NCI-H774 (cell line): ENCODE measurements at places on chromosomes 16 and 17.

DNA sequence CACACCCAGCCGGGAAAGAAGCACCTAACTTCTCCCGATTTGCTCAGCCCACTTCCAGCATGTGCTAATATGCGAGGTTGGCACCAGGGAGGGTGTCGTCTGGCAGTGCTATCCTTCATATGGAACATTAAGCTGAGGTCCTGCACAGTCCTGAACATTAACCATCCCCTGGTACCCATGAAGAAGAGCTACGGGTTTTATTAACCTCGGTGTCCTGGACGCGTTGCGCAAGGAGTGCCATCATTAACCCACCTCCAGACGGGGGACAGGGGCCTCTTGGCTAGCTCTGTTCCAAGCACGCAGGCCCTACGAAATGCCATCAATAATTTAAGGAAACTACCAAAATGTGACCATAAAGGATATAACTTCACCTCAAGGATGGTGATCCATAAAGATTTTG lies 193.5 kb downstream of the MAF start:
- DNase-seq = no peak

GRCh38 chr16:73253922-73254480 lies 206.1 kb upstream of the ZFHX3 start:
- no peak for DNase-seq

DNA sequence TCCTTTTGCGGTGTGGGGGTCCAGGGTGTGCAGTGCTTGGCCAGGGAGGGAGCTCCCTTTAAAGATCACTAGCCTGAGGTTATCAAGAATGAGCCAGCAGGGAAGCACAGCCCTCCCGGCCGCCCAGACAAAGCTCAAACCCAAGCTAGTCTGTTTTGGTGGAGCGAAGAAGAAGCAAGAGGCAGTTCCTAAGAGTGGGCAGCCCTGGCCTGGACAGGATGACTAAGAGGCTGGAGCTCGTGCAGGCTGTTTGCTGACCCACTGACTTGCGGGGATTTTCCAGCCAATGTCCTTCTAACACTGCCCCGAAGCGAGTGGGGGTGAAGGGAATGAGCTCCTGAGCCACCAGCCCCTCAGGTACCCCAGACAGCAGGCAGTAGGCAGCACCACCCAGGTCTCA lies 134.4 kb downstream of the COPRS start:
- no peak for DNase-seq

- DNase-seq = no peak
Measured at GRCh38 chr16:79997257-79997656, 396.7 kb upstream of the MAF start.

DNA sequence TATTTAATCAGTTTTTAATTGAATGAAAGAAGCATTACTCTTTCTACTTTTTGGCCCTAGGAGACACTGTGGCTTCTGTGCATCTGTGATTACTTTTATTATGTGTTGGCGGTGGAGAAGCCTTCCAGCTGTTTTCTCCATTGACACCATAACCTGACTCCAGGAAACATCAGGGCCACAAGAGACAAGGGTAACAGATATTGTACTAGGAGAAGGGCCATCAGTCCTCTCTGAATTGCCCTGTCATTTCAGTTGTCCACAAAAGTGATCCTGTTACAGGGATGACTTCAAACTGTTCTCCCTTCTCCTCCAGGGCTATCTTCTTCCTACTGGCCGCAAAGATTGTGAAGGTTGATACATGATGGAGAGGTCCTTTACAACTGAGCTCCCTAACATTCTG lies 14.6 kb downstream of the KRT39 start:
- no peak for DNase-seq

- no peak for DNase-seq
Measured at GRCh38 chr16:58399718-58400633, 7.7 kb downstream of the GINS3 start.

- DNase-seq = peak; percentile 82
Measured at GRCh38 chr17:42578282-42578869, 847 bp upstream of the PSMC3IP start.
